ENCODE measurements at places on chromosomes 13 and 19. TPM values are rescaled to one million over a fixed set of nuclear protein-coding genes. Genes with fewer than 3 reads are reported as not detected.

The NANOS3 gene
- total RNA-seq, result not detected

The RFPL4A gene
- not detected for total RNA-seq

The ATP4A gene
- not detected for total RNA-seq

The MEGF8 gene
- 11.3 TPM for total RNA-seq

The FFAR3 gene
- not detected for total RNA-seq

The PRKCG gene
- 2.2 TPM for total RNA-seq

The NLRP7 gene
- total RNA-seq, result not detected

The GIPC3 gene
- total RNA-seq, result 0.07 TPM

The C1QTNF9 gene
- total RNA-seq, result not detected

The CAPN12 gene
- total RNA-seq, result not detected

The TEX30 gene
- total RNA-seq, result 68.4 TPM

The ZNF534 gene
- total RNA-seq, result not detected

The ZNF30 gene
- 1.3 TPM for total RNA-seq

The ALOX5AP gene
- total RNA-seq, result not detected

The TTYH1 gene
- total RNA-seq, result not detected

The PBX4 gene
- total RNA-seq, result 3.9 TPM

The CBARP gene
- 0.93 TPM for total RNA-seq

The FAM83E gene
- not detected for total RNA-seq

The VAV1 gene
- 0.14 TPM for total RNA-seq

The ZNF99 gene
- not detected for total RNA-seq

The SOHLH2 gene
- 1.1 TPM for total RNA-seq

The LRRC8E gene
- total RNA-seq, result 30.8 TPM

The KLK8 gene
- total RNA-seq, result not detected

The NUCB1 gene
- total RNA-seq, result 104 TPM

The SPRED3 gene
- total RNA-seq, result 2.8 TPM

The CD79A gene
- not detected for total RNA-seq

The DIRAS1 gene
- 14.9 TPM for total RNA-seq

The SYCN gene
- not detected for total RNA-seq

The PRSS57 gene
- not detected for total RNA-seq
